ENCODE measurements at places on chromosomes 4 and X. TPM values are rescaled to one million over a fixed set of nuclear protein-coding genes. Genes with fewer than 3 reads are reported as not detected.

- DNase-seq: no peak
Observed at GRCh38 chr4:156827519-156827918, 144.1 kb downstream of the PDGFC start.

GRCh38 chr4:123777373-123777772, 380.8 kb downstream of the SPRY1 start:
- no peak for DNase-seq

- DNase-seq: no peak
Observed at GRCh38 chr4:40180356-40180755, 16.5 kb upstream of the RHOH start.

GRCh38 chrX:107561468-107562215, 66.7 kb upstream of the PRPS1 start:
- no peak for DNase-seq

DNA sequence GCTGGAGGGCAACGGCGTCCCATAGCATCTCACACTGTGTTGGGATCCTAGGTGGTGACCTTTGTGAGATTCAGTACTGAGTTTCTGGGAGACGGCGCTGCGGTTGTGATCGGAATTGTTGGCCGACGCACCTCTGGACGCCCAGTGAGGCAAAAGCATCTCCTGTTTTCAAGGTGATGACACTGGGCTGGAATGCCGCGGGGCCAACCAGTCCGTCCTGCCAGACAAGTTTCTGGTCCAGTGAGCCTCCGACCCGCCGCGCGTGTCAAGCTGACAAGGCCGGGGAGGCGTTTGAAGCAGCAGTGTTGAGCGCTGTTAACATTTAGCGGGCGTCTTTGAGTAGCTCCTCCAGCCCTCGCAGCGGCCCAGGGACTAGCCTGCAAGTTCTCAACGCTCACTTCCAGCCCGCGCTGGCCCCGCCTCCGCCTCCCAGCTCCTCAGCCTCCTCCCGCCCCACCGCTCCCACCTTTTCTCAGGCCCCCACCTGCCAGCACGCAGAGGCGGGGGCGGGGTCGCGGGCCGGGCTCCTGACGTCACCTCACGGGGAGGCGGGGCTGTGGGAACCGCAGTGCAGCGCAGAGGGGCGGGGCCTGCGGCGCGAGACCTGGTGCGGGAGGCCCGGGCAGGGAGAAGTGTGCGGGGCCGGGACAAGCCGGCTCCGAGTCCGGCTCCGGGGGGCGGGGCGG, 482 bp upstream of the CDS1 start:
- peak; percentile 80 for DNase-seq

- DNase-seq: no peak
Observed at GRCh38 chrX:85052636-85053343, 49.1 kb downstream of the APOOL start.

- no peak for DNase-seq
Observed at GRCh38 chrX:6683353-6683752, 148.4 kb upstream of the VCX3A start.

DNA sequence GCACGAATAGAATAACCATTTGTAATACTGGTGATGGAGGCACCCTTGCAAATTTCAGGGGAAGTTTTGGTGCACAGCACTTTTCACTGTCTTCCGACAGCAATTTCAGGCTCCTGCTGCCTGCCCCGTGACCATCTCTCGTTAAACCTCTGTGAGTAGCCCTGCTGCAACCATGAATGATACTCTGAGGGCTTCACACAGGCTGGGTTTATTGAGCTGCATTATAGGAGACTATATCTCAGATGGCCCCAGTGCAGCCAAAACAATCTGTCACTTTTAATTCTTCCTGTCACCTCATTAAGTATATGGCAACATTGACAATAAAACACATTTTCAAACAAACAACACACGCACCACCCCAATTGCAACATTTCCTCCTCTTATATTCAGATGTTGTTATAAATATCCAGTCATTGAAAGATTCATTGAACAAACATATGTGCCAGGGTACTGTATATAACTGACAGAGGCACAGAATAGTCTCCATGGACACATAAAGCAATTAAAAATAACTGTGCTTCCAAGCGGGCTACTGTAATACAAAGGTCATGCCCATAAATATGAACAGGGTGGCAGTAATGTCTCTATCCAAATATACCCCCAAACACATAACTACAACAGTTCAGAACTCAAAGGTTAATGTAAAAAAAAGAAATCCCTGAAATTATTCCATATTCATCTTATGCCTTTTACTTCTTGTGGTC, 477.0 kb downstream of the GBA3 start:
- no peak for DNase-seq

- no peak for DNase-seq
Observed at GRCh38 chr4:165986956-165987698, 114.1 kb downstream of the TLL1 start.

- no peak for DNase-seq
Observed at GRCh38 chrX:40106676-40107290, 9.0 kb upstream of the BCOR start.

GRCh38 chr4:7140062-7140691, 52.2 kb upstream of the SORCS2 start:
- DNase-seq: no peak

DNA sequence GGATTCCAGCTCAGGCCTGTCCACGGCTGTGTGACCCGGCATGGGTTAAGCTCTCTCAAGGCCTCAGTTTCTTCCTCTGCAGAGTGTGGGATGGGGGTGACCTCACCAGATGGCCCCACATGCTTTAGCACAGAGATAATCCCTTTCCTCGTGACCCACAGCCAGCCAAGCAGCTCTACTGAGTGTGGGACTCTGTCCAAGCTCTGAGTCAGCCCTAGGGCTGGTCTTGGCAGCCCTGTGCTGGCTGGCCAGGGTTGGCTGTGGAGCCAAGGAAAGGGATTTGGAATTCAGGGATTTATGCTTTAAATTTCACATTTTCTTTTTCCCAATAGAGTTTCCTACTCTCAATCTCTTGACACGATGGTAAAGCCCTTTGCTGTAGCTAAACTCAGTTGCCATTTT, 19.7 kb upstream of the SPON2 start:
- DNase-seq: no peak

GRCh38 chrX:121221322-121221977, 174.0 kb downstream of the GLUD2 start:
- DNase-seq: no peak

- no peak for DNase-seq
Observed at GRCh38 chr4:33566649-33567048, 2677.7 kb downstream of the ARAP2 start.

DNA sequence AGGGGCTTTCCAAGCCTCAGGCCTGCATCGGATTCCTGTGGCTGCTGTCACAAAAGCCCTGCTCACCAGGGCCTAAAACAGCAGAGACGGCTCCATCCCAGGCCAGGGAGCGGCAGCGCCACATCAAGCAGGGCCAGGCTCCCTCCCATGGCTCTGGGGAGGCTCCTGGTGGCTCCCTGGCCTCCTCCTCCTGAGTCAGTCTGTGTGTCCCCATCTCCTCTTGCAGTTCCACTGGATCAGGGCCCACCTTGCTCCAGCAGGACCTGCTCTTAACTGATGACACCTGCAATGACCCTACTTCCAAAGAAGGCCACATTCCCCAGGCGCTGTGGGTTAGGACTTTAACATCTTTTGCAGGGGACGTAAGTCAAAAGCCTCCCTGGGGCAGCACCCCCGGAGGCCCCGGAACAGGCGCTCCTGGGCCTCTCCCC, 51.9 kb downstream of the CPZ start:
- no peak for DNase-seq

NEUROG2 gene
- total RNA-seq: not detected

FMR1NB gene
- not detected for total RNA-seq

BEX2 gene
- 5.3 TPM for total RNA-seq

LRCH2 gene
- total RNA-seq: not detected

LRRC66 gene
- total RNA-seq: 0.13 TPM

HSD17B13 gene
- total RNA-seq: 0.16 TPM

PRICKLE3 gene
- 13.9 TPM for total RNA-seq

SOD3 gene
- total RNA-seq: not detected

SULT1E1 gene
- total RNA-seq: not detected
